Ureter (tissue), 1 donor: ENCODE measurements at places on chromosomes 7 and 10.

GRCh38 chr10:6399231-6399741 is 180.8 kb downstream of the PRKCQ start:
- no peak for DNase-seq

GRCh38 chr10:22723783-22724182 is 9.4 kb upstream of the PIP4K2A start:
- DNase-seq: no peak

DNA sequence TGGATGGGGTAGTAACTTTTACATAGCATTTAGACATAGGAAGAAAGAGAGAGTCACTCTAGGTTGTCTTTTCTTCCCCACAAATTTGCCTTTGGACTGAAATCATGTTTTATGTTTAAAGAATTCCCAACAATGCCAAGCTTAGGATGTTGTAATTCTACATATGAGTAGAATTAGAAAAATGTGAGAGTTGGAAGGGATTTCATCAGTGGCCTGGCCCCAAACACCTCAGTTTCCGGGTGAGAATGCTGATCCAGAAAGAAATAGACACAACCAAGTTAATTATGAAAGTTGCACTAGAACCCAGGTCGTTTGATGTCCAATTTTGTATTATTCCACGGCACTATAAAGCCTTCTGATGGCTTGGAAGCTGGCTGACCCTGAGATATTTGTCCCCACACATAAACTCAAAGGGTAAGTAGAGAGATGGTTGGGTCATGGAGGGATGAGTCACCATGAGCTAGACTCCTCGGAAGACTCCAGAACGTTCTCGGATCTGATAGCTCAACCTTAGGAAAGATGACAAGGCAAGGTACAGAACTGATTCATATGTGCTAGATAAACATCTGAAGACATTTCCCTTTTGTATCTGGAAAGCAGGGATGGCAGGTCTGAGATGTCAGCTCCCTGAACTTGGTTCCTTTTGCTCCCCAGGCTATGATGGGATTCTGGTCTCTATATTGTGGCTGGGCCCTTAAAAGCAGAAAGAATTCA is 48.8 kb upstream of the SLC35B4 start:
- no peak for DNase-seq

- no peak for DNase-seq
Observed at GRCh38 chr10:61801484-61801883, 100.0 kb upstream of the ARID5B start.

DNA sequence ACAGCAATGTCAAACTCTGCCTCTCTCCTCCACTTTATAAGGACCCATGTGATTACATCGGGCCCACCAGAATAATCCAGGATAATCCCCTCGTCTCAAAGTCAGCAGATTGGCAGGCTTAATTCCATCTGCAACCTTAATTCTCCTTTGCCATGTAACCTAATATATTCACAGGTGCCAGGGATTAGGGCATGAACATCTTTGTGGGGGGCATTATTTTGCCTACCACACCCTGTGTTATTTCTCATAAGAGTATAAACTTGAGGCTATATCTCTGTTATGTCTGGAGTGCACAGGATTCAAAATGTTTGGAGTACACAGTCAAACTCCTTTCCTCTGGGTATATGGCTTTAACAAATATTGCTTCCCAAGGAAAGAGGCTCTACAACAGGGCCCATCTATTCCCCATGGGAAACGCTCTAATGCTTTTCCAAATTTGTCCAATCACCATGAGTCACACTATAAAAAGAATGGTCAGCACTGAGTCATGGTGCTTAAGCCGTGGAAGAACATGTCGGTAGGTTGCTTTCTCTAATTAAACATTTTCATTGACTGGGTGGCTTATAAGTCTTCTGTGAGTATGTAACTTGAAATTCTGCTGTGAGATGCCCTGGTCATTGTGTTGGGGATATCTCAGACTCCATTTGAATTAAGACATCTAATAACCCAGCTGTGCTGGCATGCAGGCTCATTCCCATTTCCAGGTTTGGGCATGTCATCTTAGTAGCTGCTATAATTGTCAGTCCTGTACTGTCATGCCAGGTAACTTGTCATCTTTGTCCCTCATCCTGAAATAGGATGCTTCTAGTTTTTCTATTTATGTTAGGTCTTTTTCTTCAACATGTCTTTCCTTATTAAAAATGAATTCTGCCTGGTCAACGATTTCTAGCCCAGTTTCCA is 11.5 kb upstream of the AKR1B10 start:
- DNase-seq: no peak

DNA sequence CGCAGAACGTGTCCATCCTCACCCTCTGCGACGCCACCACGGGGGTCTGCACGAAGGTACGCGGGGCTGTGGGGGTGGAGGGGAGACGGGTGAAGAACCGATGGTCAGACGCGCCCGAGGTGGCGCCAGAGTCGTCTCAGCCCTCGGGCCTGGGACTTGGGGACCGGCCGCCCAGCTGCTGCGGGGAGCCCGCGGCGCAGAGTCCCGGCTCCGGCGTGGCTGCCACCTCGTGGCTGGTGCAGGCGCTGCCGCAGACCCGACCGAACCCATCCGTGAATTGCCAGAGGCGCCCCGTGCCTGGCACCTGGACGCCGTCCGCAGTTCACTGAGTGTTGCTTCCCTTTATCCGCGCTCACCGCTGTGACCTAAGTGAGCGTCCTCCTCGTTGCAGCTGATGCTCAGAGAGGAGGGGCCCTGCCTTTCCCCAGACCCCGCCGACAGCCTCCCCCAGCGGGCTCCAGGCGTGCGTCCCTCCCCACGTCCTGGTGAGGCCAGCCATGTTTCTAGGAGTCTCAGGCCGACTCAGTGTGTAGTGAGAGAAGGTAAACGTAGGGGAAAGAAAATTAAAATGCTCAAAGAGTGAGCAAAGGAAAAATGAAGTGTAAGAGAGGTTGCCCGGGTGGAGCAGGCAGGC is 208.7 kb downstream of the PAXIP1 start:
- no peak for DNase-seq

DNA sequence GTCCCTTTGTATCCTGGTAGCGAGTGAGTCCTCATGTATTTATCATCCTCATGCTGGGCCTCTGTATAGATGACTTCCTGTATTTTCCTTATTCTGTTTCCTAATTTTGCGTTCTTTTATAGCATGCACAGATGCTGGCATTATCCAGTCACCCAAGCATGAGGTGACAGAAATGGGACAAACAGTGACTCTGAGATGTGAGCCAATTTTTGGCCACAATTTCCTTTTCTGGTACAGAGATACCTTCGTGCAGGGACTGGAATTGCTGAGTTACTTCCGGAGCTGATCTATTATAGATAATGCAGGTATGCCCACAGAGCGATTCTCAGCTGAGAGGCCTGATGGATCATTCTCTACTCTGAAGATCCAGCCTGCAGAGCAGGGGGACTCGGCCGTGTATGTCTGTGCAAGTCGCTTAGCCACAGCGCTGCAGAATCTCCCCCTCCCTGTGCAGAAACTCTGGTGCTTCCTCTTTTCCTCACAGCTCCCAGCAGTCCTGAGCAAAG is 183.1 kb upstream of the PRSS58 start:
- DNase-seq: no peak

GRCh38 chr10:34655286-34656170 is 159.6 kb downstream of the PARD3 start:
- peak; percentile 59 for DNase-seq

- no peak for DNase-seq
Observed at GRCh38 chr10:95309958-95310357, 19.2 kb upstream of the PDLIM1 start.

DNA sequence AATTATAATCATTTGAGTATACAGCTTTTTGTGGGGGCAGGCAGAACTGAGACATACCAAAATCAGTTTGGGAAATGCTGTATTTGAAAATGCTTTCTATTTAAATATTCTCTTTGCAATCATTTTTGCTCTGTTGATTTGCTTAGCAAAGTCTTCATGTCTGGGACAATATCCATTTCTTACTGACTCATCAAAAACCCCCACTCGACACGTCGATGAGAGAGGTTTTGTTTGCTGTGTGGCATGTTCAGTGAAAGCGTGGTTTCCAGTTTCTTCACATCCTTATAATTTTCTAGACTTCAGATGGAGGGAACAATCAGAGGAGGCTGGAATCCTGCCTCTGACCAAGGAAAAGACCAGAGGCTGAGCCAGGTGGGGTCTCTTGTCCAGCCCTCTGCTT is 28.9 kb downstream of the HTRA1 start:
- no peak for DNase-seq

DNA sequence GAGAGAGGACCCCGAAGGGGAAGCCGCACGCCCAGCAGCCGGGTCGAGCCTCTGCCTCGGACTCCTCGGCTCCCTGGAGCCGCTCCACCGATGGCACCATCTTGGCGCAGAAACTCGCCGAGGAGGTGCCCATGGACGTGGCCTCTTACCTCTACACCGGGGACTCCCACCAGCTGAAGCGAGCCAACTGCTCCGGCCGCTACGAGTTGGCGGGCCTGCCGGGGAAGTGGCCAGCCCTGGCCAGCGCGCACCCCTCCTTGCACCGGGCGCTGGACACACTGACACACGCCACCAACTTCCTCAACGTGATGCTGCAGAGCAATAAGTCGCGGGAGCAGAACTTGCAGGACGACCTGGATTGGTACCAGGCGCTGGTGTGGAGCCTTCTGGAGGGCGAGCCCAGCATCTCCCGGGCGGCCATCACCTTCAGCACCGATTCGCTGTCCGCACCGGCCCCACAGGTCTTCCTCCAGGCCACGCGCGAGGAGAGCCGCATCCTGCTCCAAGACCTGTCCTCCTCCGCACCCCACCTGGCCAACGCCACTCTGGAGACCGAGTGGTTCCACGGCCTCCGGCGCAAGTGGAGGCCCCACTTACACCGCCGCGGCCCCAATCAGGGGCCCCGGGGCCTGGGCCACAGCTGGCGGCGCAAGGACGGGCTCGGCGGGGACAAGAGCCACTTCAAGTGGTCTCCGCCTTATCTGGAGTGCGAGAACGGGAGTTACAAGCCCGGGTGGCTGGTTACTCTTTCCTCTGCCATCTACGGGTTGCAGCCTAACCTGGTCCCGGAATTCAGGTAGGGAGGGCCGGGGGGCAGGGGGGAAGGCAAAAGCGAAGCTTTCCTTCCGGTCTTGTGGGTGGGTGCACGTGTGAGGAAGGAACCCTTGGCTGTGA is 973 bp downstream of the GPR158 start:
- DNase-seq: no peak

DNA sequence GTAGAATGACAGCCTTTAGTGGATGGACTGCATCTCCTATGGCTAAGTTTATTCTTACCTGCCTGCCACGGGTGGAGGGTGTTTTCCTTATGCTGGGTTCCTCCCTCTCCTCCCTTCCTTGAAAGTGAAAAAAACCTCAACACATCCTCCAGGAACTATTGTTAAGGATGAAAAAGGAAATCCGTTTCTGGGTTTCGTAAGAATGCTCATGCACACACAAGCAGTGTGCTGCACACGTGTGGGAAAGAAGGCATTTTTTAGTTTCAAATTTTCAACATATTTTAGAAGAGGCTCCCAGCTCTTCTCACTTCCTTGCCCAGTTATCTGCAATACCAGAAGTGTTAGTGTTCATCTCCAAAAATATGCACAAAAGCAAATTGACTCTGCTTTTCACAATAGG is 90.6 kb downstream of the FAM171A1 start:
- DNase-seq: no peak

DNA sequence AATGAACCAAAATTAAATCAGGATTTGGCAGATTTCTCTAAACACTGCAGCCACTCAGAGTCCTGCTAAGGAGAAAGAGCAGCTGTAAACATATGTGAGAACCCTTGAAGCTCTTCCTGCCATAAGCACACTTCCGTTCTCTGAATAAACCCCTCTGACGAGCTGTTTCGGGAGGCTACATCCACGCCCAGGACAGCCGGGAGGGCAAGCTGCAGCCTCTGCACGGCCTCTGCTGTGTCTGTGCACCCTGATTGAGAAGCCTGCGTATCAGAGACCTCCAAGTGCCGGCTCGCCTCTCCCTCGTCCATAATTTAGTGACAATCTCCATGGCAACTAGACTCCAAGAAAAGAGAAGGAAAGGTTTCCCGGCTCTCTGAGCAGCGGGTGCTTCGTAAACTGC is 114.4 kb downstream of the PTPRN2 start:
- no peak for DNase-seq

- DNase-seq: no peak
Observed at GRCh38 chr10:14654821-14655382, 119.8 kb downstream of the FAM107B start.

DNA sequence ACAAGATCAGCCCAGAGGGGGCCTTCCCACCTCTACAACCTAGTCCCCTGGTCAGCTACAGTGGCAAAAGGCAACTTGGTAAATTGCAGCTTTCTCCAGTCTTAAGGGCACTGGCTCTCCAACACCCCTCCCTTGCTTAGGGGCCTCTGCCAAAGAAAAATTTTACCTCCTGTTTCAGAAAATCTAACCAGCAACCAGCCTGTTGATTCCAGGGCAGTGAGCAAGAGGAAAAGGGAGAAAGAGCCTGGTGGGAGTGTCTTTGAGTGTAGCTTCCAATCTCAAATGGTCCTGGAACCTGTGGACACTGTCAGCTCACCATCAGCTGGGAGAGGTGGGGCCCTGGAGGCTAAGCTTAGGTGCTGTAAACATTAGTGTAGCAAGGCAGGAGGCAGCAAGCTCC is 22.9 kb downstream of the ACTR1A start:
- no peak for DNase-seq

DNA sequence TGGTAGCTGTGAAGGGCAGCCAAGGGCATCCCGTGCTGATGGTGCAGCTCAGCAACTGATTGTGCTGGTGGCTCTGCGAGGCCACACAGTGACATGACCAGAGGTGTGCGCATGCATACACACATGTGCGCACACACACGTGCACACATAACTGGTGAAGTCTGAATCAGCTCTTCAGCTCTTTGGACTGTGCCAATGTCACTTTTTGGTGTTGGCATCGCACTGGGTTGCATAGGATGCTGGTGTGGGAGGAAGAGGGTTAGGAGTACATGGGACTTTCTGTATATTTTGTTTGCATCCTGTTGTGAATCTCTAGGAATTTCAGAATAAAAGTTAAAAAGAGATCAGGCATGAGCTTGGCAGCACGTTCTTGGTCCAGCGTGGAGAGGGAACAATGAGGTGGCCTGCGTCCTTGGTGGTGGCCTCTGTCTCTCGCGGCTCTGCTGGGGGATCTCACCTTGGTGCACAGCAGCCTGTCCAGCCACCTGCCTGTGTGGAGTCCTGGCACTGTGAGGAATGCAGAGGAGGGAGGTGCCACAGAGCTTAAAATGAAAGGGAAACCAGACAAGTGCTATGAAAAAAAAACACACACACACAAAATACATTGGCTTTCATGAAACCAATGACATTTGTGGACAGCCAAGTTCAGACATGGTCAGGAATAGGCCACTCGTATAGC is 124.0 kb downstream of the TRRAP start:
- peak; percentile 23 for DNase-seq
